ENCODE measurements at places on chromosomes 5 and 9.

GRCh38 chr9:9893837-9894236 lies 719.0 kb downstream of the PTPRD start:
- no peak for DNase-seq

- DNase-seq: no peak
These were observed 162.0 kb upstream of the SMIM23 start for GRCh38 chr5:171623551-171624097.

DNA sequence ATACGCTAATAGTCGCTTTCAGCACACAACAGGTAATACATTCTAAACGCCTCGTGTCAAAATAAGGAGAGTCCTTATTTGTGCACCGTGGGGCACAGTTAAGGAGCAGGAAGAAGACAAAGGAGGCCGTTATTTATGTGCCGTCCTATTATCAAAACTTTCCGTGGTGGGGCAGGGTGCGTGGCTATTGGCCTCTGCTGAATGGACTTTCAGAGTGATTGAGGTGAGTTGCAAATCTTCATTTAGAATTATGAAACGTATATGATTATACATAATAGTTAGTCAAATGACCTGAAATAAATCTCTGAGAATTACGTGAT lies 833 bp downstream of the C5orf24 start:
- DNase-seq: no peak

- no peak for DNase-seq
These were observed 128.4 kb downstream of the SEC61B start for GRCh38 chr9:99350461-99350860.

GRCh38 chr5:172428224-172429166 lies 25.8 kb downstream of the SH3PXD2B start:
- DNase-seq: no peak

DNA sequence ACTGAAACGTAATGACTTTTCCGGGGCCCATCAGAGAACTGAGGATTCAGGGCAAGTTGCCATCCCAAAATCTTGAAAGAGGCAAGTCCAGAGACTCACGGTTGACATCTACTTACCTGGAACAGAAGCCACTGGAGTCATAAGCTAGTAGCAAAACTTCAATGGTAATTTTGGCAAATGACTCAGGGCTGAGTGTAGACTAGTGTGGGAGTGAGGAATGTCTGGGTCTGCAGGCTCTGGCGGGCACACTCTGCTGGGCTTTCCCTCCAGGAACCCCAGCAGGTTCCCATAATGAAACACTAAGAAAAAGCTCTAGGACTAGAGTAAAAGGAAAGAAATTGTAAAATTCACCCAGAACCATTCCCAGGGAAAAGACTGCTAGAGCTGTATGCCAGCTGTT lies 122.9 kb upstream of the NFIL3 start:
- no peak for DNase-seq

DNA sequence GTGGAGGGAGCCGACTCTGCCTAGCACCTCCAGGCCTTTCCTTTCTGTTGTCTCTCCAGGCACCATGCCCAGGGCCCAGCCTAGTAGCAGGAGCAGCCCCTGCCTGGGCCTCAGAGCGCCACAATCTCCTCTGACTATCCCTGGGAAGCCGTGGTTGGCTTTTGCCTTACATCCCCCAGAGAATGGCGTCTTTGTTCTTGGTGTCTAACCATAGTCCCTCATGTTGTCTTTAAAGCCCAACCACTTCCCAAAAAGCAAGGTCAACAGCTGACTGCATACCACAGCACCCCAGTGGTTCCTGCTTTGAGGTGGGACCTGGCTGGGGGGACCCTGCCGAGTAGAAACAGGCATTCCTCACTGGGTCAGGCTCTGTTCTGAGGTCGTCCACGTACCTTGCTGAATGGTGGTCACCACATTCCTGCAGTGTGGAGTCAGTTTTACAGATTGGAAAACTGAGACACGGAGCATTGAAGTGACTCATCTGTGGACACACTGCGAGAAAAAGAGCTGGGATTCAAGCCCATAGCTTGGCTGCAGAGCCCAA lies 13.7 kb upstream of the CERCAM start:
- DNase-seq: no peak

DNA sequence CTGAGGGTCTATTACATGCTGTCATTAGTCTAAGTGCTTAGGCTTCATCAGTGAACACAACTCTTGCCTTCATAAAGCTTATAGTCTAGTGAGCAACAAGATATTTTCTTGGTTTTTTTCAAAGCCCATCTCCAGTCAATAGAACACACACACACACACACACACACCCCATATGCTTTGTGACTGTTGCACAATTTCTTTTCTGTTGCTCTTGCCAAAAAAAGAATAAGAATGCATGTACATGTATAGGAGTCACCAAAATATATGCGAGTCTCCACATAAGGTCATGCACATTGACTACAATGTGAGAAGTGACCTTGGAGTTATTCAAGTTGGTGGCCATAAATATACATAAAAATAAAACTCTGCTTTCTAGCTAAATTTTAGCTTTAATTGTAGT lies 351.5 kb upstream of the TLE4 start:
- DNase-seq: no peak

DNA sequence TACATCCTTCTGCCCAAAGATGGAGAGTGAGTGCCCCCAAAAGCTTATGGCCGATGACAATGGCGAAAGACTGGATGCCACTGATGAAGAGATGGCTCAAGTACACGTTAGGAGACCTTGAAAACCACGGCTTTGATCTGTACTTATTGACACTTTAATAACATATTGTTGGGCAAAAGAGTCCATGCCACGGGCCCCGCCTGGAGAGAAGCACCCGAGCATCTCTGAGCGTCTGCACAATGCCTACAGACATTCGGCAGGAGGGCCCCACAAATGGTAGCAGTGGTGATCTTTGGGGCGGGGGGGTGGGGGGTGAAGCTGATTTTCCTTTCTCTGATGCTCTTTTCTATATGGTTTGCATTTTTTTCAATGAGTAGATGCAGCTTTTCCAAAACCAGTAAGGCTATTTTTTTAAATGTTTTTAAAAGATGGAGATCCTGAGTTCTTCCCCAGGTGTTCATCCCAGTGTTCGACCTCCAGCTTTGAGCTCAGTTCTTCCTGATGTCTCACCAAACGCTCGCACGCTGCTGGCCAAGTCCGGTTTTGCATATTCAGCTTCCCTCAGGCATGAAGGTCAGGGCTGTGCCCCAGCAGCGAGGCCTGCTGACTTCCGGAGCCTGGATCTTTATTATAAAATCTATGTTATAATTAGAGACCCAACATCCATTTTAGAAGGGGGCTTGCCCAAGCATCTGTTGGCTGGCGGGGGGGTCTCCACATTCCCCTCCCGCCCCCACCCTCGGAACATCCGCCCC lies 34.3 kb upstream of the BARHL1 start:
- DNase-seq: no peak

- no peak for DNase-seq
These were observed 39.4 kb downstream of the LRSAM1 start for GRCh38 chr9:127490535-127491230.

DNA sequence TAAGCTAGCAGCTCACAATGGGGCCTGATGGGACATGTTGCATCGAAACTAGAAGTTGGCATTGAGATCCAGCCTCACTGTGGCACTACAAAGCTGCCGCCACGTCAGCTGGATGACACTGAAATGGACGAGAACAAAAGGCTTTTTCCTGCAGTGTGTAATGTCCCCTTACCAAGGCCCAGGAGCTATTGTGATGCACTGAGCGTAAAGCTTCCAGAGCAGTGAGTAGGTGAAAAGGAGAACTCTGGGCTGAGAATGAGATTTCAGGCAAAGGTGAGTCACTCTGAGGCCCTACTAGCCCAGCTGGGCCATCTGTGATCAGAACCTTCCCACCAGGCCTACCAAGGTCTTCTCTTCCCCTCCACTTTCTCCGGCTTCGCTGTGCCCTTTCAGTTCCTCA lies 528.1 kb upstream of the KLF4 start:
- DNase-seq: no peak

DNA sequence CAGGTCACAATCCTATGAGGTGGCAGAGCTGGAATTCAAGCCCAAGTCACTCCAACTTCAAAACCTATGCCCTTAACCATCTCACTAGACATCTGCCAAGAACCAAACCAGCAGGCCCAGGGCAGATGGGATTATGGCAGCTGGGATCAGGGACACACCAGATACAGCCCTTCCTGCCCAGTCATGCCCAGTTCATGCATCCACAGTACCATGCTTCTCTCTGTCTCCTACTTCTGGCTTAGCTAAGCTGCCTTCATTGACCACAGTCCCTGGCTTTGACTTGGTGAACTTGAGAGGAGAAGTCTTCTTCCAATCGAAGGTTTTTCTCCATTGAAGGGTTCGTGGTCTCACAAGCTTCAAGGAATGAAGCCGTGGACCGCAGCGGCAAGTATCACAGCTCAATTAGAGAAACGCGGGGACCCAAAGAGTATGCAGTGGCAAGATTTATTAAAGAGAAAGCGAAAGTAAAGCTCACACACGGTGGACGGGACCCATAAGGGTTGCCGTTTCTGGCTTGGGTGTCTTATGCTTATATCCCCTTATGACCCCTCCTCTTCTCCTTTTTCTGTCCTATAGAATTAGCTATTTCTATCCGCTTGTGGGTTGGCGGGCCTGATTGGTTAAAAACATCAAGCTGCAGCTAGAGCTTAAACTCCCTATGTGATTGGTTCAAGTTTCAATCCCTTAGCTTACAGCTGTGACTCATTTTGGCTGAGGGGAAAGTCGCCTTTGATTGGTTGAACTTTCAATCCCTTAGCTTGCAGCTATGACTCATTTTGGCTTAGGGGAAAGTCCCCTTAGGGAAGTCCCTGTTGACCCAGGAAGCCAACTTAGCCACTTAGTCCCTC lies 101.2 kb downstream of the TRIM36 start:
- DNase-seq: no peak

GRCh38 chr5:176132471-176133288 lies 105.5 kb upstream of the SIMC1 start:
- DNase-seq: no peak

DNA sequence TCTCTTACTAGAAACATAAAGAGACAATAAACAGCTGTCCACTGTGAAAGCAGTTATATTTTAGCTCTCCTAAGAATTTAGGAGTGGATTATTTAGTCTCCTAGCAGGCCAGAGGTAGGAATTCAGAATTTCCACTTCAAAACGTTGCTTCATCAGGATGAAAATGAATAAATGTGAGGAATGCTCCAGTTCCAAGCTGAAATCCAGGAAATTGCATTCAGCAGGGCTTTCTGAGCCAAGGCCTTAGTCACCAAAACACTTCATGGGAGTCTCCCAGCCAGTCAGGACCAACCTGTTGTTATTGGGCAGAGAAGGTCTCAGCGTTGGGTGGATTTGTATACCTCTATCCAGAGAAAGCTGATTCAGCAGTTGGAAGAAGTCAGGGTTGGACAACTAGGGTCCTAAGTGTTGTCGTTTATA lies 1040.3 kb downstream of the TLE1 start:
- DNase-seq: no peak

GRCh38 chr9:83012168-83012921 lies 50.6 kb downstream of the RASEF start:
- DNase-seq: no peak

- no peak for DNase-seq
These were observed 21.7 kb downstream of the FAT2 start for GRCh38 chr5:151569132-151570046.

- DNase-seq: no peak
These were observed 1.4 kb downstream of the MYO10 start for GRCh38 chr5:16934677-16935153.

DNA sequence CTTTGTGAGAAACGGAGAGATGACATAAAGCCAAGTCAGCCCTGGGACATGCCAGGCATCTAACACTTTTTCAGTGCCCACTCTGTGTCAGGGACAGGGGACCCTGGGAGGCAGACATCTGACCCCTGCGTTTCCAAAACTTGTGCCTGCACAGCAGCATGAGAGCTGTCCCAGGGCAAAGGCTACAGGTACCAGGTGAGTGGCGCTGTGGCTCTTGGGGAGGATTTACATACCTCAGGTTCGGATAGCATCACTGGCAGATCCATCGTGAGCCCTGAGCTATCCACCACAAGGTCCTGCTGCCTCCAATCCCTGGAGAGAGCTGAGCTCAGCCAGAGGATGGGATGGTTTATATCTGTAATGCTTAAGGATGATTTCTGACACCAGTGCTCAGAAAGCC lies 52.4 kb downstream of the FSTL4 start:
- no peak for DNase-seq

GRCh38 chr9:93702261-93702660 lies 125.9 kb downstream of the PHF2 start:
- DNase-seq: no peak

GRCh38 chr5:175711031-175711430 lies 53.2 kb downstream of the HRH2 start:
- no peak for DNase-seq

DNA sequence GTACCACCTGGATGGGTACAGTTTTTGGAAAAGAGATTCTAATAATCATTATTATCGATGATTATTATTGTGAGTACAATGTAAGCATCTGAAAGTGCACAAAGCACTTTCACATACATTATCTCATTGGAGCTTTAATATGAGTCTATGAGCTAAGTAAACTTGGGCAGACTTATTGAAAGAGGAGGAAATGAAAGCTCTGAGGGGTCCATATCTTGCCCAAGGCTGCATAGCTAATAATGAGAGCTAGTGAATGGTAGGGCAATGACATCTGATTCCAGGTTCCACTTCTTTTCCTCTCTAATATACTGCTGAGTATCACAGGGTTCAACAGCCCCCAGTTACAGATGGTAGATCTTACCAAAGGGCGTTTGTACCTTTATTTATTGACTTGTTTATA lies 26.1 kb downstream of the TIMD4 start:
- no peak for DNase-seq

DNA sequence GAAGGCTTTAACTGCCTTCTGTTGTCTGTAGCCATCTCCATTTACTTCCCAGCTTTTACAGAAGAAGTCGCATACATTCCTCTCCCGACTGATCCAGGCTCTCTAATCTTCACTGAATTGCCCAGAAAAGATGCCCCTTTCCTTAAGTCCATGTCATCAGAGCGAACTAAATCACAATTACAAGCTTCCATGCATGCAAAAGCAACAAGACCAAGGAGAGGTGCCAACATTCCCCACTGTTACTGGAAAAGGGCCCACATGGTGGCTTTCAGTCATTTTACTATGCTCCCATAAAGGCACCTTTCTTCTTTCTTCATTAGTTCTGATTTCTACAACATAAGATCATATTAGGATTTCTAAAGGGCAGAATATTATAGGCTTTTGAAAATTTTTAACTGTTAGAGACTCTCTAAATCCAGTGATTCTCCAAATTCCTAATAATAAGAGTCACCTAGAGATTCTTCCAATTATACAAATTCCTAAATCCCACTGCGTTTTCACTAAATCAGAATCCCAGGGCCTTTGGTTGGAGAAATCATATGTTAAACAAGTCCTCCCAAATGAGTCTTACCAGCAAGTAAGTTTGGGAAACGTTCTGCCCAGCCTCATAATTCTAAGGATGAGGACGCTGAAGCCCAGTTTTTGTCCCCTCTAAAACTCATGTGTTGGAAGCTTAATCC lies 17.0 kb upstream of the ZFR start:
- DNase-seq: no peak

Data from caudate nucleus (tissue), 63 donors.